Osteoblast (primary cell): ENCODE measurements at places on chromosomes 16 and 17. TPM values are rescaled to one million over a fixed set of nuclear protein-coding genes. Genes with fewer than 3 reads are reported as not detected.
A peak's percentile ranks its signal among the peaks of the same experiment; 100 is the strongest.

DNA sequence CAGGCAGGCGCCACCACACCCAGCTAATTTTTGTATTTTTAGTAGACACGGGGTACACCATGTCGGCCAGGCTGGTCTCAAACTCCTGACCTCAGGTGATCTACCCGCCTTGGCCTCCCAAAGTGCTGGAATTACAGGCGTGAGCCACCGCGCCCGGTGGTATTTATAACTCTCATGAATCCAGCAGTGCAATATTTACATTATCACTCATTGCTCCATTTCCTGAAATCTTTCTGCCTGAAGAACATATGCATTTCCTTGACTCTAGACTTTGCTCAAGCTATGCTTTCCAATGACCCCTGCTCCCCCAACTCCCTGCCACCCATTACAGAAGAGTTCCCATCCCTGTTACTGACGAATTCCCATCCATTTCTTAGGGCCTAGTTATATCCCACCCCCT is 19.7 kb upstream of the NDUFAB1 start:
- DNase-seq: no peak

GRCh38 chr16:54542805-54543505 is 256.4 kb upstream of the IRX3 start:
- DNase-seq: no peak

DNA sequence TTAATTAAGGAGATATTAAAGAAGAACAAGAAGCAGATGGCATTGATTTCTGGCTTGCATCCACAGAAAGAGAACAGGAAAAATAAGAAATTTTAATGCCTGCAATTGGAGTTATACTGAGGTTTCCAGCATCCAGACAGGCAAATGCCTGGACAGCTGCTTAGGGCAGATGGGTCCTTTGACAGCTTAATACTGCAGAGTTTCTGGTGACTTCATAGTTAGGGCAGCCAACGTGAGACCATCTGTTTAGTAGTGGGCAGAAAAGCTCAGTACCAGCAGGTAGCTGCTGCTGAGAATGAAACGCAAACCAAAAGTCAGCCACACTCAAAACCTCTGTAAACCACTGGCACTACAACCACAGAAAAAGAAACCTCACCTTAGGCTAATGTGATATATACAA is 109.8 kb downstream of the CDK5R1 start:
- DNase-seq: no peak

DNA sequence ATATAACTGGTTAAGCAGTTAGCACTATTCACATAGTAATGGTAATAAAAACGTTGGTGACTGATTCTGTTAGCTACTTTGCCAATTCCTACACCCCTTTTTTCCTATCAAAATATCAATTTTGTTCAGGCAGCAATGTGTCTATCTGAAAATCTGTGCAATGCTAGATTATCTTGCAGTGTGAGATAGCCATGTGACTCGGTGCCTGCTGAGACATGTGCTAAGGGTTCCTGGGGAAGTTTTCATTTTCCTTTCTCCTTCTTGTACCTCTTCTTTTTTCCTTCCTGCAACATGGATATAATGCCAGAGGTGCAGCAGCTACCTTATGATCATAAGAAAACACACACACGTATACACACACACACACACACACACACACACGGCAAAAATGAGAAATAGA is 100.5 kb upstream of the SHISA6 start:
- DNase-seq: no peak

DNA sequence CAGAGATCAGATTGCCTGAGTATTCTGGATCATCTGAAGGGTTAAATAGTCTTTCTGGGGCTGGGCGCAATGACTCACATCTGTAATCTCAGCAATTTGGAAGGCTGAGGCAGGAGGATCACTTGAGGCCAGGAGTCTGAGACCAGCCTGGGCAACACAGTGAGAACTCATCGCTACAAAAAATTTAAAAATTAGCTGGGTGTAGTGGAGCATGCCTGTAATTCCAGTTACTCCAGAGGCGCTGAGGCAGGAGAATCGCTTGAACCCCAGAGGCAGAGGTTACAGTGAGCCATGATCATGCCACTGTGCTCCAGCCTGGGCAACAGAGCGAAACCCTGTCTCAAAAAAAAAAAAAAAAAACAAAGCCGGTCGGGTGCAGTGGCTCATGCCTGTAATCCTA is 15.7 kb downstream of the MVP start:
- no peak for DNase-seq

DNA sequence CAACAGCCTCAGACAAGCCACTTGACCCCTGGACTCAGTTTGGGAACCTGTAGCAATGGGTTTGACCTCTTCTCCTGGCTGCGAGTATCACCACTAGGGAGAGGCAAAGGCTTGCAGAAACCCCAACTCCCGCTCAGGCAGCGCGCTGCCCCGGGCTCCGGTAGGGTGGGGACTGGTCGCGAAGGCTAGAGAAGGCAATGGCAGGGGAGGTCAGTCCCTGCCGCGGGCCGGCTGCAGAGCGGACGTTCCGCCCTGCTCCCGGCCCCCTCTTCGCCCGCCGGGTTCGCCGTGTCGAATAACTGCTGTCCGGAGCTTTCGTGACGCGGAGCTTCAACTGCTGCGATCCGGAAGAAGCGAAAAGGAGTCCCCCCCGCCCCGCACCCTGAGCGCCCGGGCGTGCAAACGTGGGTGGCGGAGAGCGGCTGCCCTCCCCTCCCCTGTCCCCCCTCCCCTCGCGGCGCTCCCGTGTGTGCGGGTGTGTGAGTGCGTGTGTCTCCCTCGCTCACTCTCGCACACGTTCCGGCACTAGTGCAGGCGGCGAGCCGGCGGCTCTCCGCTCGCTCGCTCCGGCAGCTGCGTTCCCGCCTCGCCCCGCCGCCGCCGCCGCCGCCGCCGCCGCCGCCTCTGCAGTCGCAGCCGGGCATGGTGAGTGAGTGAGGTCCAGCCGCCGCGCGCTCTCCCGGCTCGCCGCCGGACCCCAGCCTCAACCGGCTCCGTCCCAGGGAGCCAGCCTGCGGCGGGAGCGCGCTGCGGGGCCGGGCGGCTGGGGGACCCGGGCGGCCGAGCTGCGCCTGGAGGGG is 772 bp upstream of the SHISA6 start:
- DNase-seq: peak; percentile 68

DNA sequence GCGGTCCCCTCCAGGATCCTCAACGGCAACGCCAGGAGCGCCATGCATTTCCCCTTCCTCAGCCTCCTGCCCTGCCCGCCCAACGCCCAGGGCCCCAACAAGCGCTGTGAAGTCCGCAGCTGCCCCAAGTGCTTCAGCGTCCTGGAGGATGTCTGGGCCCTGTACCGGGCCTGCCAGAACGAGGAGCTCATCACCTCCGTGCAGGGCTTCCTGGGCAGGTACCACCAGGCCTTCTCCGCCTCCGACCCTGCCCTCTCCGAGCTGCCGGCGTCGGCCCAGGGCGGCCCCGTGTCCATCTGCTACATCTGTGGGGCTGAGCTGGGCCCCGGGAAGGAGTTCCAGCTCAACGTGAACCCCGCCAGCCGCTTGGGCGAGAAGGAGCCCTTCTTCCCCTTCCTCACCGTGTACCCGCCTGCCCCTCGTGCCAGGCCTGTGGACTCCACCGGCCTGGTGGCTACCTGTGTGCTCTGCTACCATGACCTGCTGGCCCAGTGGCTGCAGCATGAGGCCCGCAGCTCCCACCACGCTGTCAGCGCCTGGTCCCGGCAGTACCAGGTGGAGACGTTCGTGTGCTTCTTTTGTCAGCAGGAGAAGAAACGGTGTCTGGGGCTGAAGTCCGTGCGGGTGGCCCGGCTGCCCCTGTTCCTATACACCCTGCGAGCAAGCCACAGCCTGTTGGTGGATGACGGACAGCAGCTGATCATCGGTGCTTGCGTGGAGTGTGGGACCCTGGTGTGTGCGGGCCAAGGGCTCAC is 58.9 kb upstream of the CIBAR2 start:
- peak; percentile 85 for DNase-seq

DNA sequence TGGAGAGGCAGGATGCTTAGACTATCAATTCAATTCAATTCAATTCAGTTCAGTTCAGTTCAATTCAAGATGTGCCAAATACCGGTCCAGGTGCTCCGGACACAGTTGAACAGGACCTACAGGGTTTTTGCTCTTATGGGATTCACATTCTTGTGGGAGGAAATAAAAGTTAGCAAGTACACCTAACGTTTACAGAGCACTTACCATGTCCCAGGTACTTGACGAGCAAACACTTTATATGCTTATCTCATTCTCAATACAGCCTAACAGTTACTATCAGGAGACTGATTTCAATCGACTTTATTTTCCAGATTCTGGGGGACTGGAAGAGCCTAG is 467 bp upstream of the GDE1 start:
- DNase-seq: no peak

- DNase-seq: peak; percentile 42
Measured at GRCh38 chr16:52561910-52562741, 15.2 kb upstream of the TOX3 start.

DNA sequence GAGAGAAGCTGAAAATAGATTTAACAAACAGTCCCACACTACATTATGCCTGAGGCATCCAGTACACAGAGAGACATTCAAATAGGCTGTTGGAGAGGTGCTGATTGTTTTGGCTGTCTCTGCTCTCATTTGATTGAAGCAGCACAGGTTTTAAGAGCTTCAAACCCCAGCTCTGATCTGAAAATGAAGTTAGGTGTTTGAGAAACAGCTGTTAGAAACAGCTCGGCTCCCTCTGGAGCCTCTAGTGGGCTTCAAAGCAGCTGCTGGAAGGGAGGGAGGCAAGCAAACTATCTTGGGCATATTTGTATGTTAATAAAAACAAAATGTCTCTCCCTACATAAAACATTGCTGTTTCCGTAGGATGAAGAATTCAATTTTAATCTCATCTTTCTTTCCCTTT is 607.3 kb upstream of the GOT2 start:
- DNase-seq: no peak

GRCh38 chr17:75181608-75182318 is 996 bp downstream of the SUMO2 start:
- DNase-seq: peak; percentile 84

DNA sequence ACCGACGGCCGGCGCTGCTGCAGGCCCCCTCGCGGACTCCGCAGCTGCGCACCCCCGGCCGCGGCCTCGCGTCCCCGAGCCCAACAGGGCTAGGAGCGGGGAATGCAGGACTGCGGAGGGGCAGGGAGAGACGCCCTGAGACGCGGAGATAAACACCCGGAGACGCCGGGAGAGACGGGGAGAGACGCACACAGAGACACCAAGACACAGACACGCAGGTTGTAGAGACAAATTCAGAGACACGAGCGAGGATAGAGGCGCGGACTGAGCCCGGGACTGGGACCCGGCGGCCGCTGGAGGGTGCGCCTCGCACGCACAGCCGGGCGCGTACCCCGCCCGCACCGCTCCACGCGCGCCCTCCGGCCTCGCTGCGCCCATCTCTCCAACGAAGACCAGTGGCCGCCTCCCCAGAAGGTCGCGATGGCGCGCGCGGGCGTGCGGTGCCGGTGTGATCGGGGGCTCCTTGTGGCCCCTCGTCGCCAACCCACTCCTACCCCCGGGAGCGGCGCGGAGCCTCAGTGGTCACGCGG is 902 bp downstream of the STAC2 start:
- DNase-seq: peak; percentile 90

- DNase-seq: peak; percentile 85
Measured at GRCh38 chr17:8382052-8382879, 727 bp downstream of the RPL26 start.

ATXN1L gene
- 13.6 and 15.9 TPM in 2 replicates for total RNA-seq

ZDHHC7 gene
- 134 and 139 TPM in 2 replicates for total RNA-seq

SLC4A1 gene
- under 0.01 TPM in 1 of 2 replicates, not detected in the other for total RNA-seq

CIAO2B gene
- 90.8 and 97.4 TPM in 2 replicates for total RNA-seq

DYNLRB2 gene
- 0.29 TPM in 1 of 2 replicates, not detected in the other for total RNA-seq
